T-helper 9 cell (primary cell): ENCODE measurements at places on chromosomes 1 and 21.

DNA sequence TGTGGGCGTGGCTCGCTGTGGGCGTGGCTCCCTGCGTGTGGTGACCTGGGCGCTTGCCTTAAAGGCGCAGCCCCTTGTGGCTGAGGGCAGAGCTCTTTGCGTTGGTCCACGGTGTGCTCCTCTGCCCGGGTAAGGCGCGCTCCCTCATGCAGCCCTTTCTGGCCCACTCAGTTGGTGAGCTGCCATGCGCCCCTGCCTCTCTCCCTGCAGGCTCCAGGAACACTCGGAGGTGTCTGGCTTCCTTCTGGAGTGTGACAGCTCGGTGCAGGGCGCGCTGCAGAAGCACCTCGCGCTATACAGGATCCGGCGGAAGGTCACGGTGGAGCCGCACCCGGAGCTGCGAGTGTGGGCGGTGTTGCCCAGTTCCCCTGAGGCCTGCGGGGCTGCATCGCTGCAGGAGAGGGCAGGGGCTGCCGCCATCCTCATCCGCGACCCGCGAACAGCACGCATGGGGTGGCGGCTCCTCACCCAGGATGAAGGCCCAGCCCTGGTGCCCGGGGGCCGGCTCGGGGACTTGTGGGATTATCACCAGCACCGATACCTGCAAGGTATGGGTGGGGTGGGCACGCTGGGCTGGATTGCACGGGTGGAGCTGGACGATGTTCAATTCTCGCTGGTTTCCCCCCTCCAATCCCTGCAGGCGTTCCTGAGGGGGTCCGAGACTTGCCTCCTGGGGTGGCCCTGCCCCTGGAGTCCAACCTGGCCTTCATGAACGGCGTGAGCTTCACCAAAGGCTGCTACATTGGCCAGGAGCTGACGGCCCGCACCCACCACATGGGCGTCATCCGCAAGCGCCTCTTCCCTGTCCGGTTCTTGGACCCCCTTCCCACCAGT is 9.1 kb downstream of the IBA57 start:
- peak; percentile 39 for DNase-seq

GRCh38 chr1:201016943-201017827 is 6.3 kb downstream of the KIF21B start:
- DNase-seq, result no peak

GRCh38 chr1:207502726-207503125 is 6.8 kb downstream of the CR1 start:
- DNase-seq, result no peak

- no peak for DNase-seq
These were observed 31.8 kb upstream of the ANGPTL7 start for GRCh38 chr1:11157394-11157793.

GRCh38 chr1:10549904-10550664 is 75.3 kb downstream of the PEX14 start:
- DNase-seq, result no peak

GRCh38 chr21:14699433-14700407 is 153.6 kb upstream of the SAMSN1 start:
- no peak for DNase-seq

DNA sequence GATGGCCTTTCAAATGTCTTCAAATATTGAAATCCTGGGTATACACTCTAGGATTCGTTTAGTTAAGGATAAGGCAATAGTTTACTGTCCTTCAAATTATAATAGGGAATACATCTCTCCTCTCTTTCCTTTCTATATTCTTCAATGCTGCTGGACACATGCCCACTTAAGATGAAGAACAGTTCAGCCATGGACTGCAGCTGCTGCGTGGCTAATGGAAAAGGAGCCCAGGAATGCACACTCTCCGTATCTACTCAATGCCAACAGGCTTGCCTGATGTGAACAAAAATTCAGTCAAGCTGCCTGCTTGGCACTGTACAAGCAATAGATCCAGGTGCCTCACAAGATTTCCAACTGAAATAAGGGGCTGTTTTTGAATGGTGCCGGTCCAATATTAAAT is 321.2 kb upstream of the LYPLAL1 start:
- DNase-seq, result no peak

GRCh38 chr1:157512036-157512969 is 40.0 kb downstream of the FCRL5 start:
- DNase-seq, result no peak

GRCh38 chr1:163875200-163875926 is 553.6 kb downstream of the NUF2 start:
- no peak for DNase-seq

DNA sequence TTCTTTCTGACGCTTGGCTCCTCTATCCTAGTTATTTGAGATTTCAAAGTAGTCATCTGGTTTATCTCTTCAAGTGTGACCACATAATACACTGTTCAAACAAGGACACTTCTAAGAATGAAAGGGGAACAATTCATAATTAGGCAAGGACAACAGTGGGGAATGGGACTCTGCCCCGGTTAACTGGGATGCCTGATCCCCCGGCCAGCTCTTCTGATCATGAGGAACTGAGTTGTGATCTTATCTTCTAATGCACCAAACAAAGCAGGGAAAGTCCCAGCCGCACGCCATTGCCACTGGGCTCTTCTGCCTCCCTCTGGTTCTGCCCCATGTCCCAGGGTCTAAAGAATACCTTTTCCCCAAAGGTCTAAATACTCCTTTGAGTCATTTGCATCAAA is 158.2 kb upstream of the IRF2BP2 start:
- DNase-seq, result no peak

- DNase-seq, result no peak
These were observed 14.6 kb downstream of the PFKFB2 start for GRCh38 chr1:207067665-207068064.

DNA sequence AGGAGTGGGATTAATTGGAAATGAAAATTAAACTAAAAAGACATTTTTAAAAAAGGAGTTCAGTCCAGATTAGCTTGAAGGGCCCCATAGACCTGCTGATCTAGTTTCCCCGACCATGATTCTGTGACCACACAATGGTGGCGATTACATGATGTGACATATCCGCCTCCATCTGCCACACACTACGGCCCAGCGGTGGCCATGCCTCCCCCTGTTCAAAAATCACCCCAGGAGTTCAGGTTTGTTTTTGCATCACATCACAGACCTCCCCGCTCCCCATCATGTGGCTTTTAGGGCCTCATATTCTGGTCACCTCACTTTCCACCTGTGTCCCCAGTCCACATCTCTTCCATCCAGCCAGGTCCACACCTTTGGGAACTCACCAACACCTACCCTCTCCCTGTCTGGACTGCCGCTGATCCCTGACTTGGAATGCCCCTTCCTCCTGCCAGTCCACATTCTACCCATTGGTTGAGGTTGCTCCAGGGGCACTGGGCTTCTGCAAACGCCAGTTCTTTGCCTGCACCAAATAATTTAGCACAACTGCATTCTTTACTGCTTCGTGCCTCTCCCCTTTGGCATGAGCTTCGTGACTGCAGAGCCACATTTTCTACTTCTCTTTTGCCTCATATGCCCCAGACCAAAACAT is 38.9 kb downstream of the CD247 start:
- no peak for DNase-seq
